ENCODE measurements at places on chromosomes 2 and 18.

DNA sequence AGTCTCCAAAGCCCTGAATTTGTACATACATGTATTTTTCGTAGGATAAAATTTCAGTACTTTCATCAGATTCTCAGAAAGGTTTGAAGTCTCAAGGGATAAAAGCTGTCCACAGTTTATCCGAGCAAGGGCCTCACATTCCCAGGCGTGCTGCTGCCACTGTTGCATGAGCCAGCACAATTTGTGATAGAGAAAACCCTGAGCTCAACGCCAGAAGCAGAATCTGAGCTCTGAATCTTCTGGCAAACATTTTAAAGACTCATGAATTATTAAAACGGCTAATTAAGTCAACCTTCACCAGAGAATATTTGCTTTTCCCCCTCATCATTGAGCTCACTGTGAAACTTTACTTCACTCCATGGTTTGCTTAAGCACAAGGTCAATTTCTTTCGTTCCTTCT lies 38.5 kb upstream of the STPG4 start:
- no peak for DNase-seq

- DNase-seq: no peak
Measured at GRCh38 chr2:112782234-112782799, 2.0 kb downstream of the IL1A start.

GRCh38 chr2:120791962-120792297 lies 56.3 kb downstream of the GLI2 start:
- DNase-seq: no peak

GRCh38 chr2:12051831-12052230 lies 305.4 kb downstream of the LPIN1 start:
- no peak for DNase-seq

GRCh38 chr2:223459328-223459939 lies 142.7 kb downstream of the SCG2 start:
- no peak for DNase-seq

DNA sequence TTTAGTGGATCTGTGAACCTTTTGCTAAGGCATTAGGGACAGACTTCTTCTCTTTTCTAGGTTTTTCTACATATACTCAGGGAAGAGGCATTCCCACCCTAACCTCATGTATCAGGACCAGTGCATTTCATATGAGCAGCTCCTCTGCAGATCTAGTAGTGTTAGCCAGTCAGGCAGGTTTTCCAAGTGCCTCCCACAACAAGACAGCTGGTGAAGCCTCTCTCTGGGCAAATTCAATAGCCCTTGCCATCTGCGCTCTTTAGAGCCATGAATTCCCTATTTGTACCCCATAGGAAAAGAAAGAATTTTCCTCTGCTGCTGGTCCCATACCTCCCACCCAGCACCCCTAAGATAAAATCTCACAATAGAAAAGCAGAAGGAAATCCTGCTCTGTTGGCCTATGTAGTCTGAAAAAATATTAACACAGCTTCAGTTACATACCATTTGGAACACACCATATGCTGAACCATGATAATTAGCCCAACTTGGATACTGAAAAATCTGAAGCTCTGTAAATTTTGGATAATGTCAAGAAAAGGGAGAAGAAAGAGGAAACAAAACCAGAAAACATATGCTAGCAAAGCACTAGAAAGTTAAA lies 1354.6 kb upstream of the NRXN1 start:
- no peak for DNase-seq

DNA sequence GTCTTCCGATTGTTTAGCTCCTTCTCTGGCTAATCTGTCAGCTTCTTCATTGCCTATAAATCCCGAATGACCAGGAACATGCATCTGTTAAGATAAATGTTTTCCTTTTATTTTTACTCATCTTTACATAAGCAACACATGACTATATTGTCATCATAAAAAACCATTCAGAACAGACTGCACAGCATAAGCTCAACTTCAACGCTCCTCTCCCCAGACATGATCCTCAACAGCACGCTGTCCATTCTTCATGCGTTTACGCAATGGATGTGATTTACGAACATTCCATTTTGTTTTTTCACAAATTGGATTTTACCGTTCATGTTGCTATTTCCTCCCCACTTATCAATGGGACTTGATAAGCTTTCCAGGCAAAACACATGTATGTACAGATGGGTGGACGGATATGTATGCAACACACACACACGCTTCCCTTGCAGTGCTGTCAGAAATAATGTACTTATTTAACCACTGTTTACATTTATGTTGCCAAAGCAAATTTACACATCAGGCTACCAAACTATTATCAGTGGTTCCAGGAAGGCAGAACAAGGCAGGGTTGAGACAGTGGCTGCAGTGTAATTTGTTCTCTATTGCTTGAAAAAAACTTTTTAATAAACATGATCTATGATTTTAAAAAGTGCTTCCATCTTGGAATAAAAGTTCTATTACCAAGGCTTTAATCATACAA lies 12.2 kb downstream of the RNASEH1 start:
- DNase-seq: no peak

DNA sequence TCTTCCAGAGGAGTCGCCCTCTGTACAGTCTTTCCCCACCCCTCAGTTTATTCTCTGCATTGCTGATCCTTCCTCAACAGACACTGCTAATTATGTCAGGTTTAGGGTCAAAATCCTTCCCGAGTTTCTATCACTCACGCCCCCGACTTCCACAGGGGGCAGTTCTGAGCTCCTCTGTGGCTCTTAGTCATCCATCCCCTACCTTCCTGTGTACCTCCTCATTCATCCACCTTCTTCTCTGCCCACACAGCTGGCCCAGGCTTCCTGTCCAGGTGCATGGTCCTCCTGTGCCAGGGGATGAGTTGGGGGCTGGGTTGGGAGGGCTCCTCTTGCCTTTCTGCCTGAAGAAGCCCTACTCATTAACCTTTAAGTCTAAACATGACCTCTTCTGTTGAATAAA lies 202.9 kb downstream of the ARL4C start:
- no peak for DNase-seq

All from GM12891 (cell line).